ENCODE measurements at places on chromosomes 1 and 21.

- ATAC-seq, result no peak
These were observed 44.5 kb upstream of the BMP8B start for GRCh38 chr1:39833121-39833520.

GRCh38 chr21:42392731-42393442 lies 3.0 kb downstream of the TMPRSS3 start:
- ATAC-seq, result no peak

- ATAC-seq, result no peak
These were observed 77.9 kb downstream of the POFUT2 start for GRCh38 chr21:45209685-45210284.

- peak; percentile 74 for ATAC-seq
These were observed 57.9 kb downstream of the FMN2 start for GRCh38 chr1:240149484-240150094.

GRCh38 chr21:31366825-31367224 lies 22.8 kb upstream of the TIAM1 start:
- ATAC-seq, result peak; percentile 86

GRCh38 chr1:177869586-177869985 lies 100.3 kb downstream of the SEC16B start:
- no peak for ATAC-seq

DNA sequence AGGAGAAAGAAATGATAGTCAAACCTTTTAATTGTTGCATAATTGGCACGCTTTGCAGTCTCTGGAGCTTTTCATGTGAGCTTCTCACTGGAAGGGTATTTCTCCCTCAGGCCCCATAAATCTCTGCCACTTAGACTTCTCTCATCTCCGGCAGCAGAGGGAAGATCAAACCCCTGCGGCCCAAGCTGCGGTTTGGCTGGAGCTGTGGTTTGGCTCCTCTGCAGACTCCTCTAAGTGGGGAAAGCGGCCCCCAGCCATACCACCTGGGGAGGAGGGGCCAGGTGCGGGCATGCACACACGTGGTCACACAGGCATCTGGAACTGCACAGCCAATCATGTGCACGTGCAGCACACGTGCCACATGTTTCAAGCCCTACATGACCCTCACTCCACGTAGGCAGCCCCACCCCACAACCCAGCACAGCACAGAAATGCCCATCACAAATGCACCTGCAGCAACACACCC lies 58.3 kb downstream of the UBE2T start:
- peak; percentile 85 for ATAC-seq

DNA sequence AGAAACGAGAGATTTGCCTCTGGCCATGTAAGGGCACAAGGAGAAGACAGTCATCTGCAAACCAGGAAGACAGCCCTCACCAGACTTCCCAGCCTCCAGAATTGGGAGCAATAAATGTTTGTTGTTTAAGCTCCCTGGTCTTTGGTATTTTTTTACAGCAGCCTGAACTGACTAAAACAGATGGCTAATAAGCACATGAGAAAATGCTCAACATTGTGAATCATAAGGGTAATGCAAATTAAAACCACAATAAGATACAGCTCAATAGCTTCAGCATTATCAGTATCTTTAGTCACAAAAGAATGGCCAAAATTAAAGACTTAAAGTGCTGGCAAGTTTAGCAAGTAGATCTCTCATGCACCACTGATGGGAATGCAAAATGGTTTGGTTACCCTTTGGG lies 11.7 kb downstream of the UBE2G2 start:
- ATAC-seq, result no peak

GRCh38 chr21:35154788-35155187 lies 105.7 kb upstream of the RUNX1 start:
- no peak for ATAC-seq

DNA sequence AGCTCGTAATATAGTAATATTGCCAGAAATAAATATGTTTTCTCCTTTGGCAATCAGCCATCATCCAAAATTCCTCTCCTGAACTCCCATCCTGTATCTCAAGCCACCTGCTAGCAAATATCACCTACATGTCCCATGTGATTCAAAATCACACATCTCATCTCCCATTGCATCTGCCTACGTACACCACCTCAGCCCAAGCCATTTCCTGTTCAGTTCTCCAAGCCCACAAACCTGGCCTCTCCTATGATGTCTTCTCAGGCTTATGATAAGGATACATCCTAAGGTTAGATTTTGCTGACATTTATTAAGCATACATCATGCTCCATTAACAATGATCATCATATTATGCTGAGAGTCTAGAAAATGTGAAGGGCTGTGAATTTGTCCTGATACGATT lies 31.9 kb upstream of the DEGS1 start:
- no peak for ATAC-seq

DNA sequence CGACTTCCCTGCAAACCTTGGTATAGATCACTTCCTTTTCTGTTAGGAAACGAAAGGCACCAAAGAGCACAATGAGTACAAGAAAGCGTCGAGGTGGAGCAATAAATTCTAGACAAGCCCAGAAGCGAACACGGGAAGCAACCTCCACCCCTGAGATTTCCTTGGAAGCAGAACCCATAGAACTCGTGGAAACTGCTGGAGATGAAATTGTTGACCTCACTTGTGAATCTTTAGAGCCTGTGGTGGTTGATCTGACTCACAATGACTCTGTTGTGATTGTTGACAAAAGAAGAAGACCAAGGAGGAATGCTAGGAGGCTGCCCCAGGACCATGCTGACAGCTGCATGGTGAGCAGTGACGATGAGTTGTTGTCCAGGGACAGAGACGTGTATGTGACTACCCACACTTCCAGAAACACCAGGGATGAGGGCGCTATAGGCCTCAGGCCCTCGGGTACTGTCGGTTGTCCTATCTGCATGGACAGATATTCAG lies 18.5 kb downstream of the FAM89A start:
- ATAC-seq, result no peak

GRCh38 chr1:25204797-25205480 lies 27.4 kb downstream of the SYF2 start:
- ATAC-seq, result peak; percentile 87

- ATAC-seq, result no peak
These were observed 3.3 kb upstream of the GJB3 start for GRCh38 chr1:34777519-34778321.

GRCh38 chr1:36560621-36561360 lies 78.1 kb upstream of the CSF3R start:
- ATAC-seq, result no peak
